Amniotic stem cell (primary cell): ENCODE measurements at places on chromosomes 5 and 9.

- no peak for DNase-seq
These were observed 247.7 kb upstream of the ADRA1B start for GRCh38 chr5:159668556-159668955.

- no peak for DNase-seq
These were observed 54.2 kb downstream of the ZSWIM6 start for GRCh38 chr5:61386045-61386800.

GRCh38 chr5:136195971-136196820, 3.2 kb upstream of the SMIM32 start:
- no peak for DNase-seq

DNA sequence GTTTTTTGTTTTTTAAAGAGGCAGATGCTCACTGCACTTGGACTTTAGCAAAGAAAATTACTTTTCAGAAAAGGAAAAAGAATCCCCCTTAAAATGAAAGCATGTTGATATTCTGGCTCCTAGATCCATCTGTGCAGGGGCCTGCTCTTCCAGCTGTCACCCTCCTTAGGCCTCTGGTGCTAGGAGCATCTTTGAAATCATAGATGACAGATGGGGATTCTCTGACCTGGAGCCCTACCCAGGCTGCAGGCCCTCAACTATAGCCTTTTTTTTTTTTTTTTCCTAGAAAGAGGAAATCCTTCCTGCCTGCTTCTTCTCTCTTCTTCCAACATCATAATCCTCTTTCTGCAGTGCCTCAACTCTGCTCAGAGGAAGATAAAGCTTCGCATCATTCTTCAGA, 16.3 kb upstream of the DCP2 start:
- no peak for DNase-seq

GRCh38 chr5:178462816-178463215, 127.4 kb downstream of the COL23A1 start:
- no peak for DNase-seq

DNA sequence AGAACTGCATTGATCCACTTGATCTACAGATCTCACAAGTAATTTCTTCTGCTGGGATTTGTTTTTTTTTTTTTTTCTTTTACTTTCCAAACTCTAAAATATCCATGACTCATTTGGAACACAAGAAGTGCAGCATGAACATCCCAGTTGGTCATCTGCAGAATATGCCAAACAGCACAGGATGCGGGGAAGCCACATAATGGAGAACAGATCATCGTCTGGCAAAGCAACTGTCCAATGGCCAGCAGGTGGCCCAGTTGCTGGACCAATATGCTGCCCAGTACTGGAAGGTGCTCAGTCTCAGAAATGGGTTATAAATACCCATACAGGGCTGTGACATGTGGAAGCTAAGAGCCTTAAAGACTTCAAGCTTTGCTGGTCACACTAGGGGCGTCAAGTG, 221.3 kb upstream of the TAS2R1 start:
- DNase-seq, result peak; percentile 61

- DNase-seq, result no peak
These were observed 13.2 kb upstream of the CEL start for GRCh38 chr9:133048595-133048994.

DNA sequence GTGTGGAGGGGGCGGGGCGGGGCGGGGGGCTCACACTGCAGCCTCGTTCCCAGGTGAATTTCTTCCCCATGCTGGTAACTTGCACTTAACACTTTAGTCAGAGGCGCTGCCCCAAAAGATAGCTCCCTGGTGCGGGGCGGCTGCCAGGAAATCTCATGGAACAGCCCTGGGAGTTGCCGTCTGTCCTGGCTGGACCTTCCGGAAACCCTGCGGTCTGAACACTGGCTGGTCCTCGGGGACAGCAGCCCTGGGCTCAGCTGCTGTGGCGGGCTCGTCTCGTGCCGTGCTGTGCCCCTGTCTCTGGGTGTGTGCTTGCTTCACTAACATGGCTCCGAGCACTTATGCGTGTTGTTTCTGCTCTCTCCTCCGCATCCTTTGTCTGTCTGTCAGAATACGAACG, 25.8 kb downstream of the PTGES2 start:
- DNase-seq, result no peak

- no peak for DNase-seq
These were observed 30.4 kb downstream of the TBC1D2 start for GRCh38 chr9:98225015-98225442.

- no peak for DNase-seq
These were observed 45.3 kb downstream of the ICE1 start for GRCh38 chr5:5467737-5468136.

GRCh38 chr5:124740071-124740470, 6.4 kb downstream of the ZNF608 start:
- no peak for DNase-seq

DNA sequence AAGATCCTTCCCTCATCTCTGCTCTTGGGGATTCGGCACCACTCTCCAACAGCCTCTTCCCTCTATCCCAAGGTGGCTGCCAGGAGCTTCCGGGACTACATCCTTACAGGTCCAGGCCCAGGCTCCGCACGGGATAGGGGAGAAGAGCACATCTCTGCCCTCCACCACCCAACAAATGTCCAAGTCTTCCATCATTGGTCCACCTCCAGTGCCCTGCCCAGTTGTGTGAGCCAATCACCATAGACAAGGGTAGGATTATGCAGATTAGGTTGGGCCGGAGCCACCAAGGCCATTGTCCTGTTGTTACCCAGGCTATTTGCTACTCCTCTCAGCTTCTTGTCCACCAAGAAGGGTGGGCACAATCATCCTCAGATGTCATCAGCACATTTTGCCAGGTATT, 9.1 kb downstream of the UNC5A start:
- no peak for DNase-seq

DNA sequence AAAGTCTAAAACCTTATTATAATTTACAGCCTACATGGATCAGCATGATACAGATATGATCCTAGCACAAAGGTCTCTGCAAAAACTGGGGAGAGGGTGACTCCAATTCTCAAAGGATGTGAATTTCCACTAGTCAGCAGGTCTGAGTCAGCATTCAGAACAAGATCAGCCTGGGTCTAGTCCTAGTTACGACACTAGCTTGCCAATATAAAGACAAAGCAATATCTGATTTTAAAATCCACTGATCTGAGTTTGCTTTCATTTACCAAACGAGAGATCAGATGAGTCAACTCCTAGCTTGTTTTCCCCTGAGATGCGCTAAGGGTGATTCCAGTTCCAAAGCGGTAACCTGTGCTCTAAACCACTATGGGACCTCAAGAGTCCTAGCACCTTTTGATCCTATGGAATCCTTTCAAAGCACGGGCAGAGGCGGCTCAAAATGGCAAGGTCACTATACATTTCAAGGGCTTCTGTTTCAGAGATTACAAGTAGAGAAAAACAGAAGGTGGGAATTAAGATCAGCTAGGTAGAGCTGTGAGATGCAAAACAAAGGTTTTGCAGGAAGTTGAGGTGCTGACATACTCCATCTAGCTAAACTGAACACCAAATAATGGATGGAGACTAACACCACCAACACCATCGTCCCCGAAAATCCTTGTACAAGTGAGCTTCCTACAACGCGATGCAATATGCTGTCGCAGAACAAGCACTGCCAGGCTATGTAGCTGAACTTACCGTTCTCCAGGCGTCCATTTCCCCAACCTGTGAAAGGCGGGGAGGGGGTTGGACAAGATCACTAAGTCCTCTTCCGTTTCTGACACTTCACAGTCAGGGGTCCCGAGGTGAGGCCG, 906 bp downstream of the SLC25A51 start:
- no peak for DNase-seq

DNA sequence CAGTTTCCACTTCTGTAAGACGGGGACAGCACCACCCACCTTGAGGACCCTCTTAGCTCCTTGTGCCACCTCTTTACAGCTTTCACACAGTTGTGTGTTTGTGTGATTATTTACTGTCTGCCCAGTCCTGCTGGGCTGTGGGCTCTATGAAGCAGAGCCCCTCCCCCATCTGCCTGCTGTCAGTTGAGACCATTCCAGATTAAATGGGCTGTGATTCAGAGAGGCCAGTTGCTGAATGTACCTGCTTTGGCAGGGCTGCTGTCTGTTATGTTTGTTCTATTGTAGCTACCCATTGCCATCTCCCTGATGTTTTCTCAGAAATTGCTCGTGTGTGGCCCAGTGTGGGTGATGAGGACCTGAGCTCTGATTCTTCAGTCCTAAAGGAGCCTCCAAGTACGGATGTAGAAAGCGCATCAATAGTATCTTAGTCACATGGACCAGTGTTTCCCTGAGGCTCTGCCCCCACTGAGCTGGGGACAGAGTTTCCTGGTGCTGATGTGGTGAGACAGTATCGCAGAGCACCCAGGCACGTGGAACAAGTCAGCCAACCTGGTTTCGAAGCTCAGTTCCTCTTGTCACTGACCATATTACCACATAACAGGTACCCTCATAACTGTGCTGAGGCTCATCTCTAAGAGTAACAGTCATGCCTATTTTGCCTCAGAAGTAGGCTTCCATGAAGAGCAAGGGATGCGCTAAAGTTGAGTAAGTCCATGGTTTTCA, 3.7 kb downstream of the ANGPTL2 start:
- DNase-seq, result no peak

- no peak for DNase-seq
These were observed 122.5 kb downstream of the MCTP1 start for GRCh38 chr5:95162231-95162992.

GRCh38 chr9:98449871-98450270, 194.4 kb upstream of the TBC1D2 start:
- DNase-seq, result no peak

DNA sequence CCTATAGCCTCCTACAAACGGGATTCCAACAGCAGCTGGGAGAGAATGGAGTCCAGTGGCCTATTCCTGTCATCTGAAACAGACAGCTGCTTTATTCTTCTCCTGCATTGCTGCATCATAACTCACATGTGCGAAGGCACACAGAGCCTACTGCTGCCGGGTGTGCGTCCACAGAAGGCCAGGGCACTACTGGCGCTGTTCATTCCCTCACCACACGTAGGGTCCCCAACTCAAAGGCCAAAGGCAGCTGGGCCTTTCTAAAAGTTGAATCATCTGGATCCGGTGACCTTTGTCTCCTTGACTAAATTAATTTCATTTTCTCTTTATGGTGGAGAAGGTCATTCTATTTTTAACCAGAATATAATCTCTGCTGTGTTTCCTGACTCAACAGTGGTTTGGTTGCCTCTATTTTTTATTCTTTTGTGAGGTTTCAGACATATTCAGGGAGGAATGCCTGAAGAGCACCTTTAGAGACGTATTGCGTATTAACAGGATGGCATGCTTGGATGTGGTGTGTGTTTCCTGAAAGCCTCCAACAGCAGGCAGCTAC, 10.8 kb upstream of the SPATA24 start:
- no peak for DNase-seq

- DNase-seq, result no peak
These were observed 70.9 kb downstream of the PRLR start for GRCh38 chr5:35159370-35159742.

- DNase-seq, result no peak
These were observed 72.5 kb downstream of the AP3B1 start for GRCh38 chr5:78221964-78222451.

DNA sequence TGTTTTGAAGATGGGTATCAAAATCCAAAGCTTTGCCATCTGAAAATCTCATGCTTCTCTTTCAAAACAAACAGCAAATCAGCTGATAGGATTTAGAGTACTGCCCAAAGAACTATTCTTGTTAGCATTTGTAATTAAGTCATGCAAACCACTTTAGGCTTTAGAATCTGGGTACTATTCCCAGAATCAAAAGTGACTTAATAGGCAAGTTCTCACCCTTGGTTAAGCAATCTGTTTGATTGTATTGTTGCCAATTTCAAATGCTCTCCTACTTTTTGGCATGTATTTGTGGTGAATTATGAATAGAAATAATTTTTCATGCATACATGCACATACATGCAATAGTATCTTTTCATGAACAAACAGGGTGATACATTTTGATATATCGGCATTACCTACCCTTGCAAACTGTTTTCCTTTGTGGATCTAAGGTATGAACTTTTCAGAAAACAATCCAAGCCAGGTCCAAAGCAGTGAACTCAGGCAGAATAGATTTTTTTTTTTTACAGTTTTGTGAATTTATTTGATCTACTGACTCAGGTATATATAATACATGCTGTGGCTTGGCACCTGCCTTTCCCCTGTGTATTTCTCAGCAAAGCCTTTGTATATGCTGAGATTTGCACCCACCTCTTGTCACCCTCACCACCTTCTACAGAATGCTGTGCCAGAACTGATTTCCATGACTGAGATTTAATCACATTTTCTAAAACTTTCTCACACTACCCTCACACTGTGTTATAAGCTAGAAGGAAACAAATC, 9.0 kb downstream of the IL33 start:
- DNase-seq, result no peak

- DNase-seq, result no peak
These were observed 75.6 kb upstream of the SPIN1 start for GRCh38 chr9:88312517-88313103.

DNA sequence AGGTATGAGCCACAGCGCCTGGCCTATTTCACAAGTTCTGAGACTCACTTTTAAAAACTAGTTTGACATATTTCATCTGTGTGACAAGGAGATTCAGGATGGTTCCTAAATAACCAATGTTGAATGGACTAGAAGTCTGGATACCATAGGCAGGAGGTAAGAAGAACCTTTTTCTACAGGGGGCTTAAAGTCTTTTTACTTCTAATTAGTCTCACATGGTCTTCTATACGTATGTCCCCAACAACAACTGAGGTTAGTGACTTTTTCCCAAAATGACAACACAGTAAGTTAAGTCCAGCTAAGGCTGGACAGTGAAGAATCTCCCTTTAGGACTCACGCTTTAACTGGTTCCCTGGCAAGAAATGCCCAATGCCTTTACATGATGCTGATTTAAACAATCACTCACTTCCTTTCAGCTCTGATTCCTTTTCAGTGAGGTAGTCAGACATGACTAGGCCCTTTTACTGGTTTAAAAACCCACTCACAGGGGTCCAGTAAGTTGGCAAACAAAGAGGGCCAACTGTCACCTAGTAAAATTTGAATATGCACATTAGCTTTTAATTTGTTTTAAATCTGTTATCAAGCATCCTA, 12.1 kb upstream of the HAUS6 start:
- DNase-seq, result no peak

GRCh38 chr9:129262261-129262660, 84.2 kb upstream of the IER5L start:
- DNase-seq, result no peak

GRCh38 chr5:179152144-179152895, 92.1 kb downstream of the ZNF354C start:
- no peak for DNase-seq

- DNase-seq, result no peak
These were observed at the start of gene HEMGN for GRCh38 chr9:97938081-97938644. Gene HEMGN (minus strand): TSS chr9:97938172. CDS start chr9:97938136, 36 bp downstream.

- DNase-seq, result no peak
These were observed 1.4 kb downstream of the RASGEF1C start for GRCh38 chr5:180207593-180207992.

DNA sequence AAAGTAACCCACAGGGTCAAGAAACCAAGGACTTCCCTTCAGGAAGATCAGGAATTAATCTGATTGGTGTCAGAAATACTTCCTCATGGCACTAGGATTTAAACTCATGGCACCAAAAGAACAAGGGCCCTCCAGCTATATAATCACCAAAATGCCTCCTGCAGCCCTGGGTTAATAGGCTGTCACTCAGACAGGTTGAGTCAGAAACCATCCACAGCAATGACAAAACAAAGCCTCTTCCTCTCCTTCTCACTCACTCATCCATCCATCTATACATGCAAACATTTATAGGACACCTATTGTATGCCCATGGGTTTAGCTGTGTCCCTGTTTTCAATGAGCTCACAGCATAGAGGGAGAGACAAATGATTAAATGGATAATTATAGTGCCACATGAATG, 62.5 kb upstream of the SPOCK1 start:
- no peak for DNase-seq
